Inflammatory macrophage treated with lipopolysaccharide for 4 hours (primary cell): ENCODE measurements at places on chromosomes 1 and 21.

GRCh38 chr1:117632269-117633067 is 26.6 kb downstream of the TENT5C start:
- no peak for DNase-seq

DNA sequence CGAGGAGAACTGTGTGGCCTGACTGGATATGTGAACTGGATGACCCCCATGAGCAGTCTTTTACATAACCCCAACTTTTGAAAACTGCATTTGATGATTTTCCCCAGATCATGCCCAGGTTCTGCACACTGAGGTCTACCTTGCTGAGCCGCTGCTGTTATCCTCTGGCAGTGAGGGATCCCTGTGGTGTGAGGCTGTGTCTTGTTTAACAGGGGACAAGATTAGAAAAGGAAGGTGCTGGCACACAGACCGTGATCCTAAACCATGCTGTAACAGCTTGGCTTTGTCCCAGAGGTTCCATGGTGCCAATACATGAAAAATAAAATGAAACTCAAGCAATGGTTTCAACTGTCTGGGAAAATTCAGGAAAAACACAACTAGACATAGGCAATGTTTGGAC is 134.2 kb downstream of the ZZZ3 start:
- no peak for DNase-seq

GRCh38 chr21:46051821-46052675 is 45.9 kb upstream of the COL6A2 start:
- no peak for DNase-seq

GRCh38 chr1:40664791-40665190 is 691 bp downstream of the RIMS3 start:
- DNase-seq, result no peak

GRCh38 chr1:4594286-4594991 is 60.0 kb upstream of the AJAP1 start:
- DNase-seq, result no peak

DNA sequence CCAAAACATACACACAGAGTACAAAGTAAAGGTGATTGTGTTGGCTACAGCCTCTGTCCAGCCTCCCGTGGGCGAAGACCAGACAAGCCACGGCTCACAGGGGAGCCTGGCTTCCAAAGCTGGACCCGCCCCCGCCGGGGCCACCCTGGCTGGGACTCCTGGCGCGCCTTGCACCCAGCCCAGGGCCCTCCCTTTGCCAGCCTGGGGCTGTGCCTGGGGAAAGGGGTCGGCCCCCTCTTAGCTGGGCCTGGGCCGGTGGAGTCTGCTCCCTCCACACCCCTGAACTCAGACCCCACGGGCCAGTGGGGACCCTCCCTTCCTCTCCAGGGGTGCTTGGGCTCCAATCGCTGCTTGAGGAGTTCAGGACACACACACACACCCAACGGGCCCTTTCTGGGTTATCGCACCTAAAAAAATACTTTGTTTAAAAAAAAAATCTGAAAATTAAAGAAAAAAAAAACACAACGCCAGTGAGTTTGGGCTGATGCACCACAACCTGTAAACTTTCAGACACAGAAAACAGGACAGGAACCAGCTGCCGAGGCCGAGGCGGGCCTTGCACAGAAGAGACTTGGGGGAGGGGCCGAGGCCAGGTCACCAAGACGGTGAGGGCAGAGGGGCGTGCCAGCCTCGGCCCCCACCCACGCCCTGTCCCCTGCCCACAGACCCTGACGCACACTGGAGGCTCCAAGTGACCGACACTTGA is 56.3 kb downstream of the KCNAB2 start:
- no peak for DNase-seq

DNA sequence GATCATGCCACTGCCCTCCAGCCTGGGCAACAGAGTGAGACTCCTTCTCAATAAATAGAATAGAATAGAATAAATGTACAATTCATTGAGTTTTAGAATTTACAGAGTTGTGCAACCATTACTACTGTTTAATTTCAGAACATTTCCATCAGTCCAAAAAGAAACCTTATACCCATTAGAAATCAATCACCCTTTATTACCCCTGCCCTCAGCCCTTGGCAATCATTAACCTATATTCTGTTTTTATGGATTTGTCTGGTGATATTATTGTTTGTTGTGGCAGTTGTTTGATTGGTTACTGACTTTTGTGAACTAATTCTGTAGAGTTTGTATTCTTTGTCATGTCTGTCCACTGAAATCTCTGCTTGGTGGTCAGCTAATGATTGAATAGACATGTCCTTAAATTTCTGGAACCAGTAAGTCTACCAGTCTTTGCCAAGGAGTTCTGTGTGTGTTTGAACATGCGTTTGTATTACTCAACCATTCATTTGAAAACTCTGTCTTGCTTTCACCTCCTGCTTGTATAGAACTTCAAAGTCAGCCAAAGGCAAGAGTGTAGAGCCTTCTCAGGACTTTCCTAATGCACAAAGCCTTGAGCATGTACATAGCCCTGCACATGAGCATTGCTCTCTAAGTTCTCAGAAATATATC is 208.8 kb downstream of the GPR52 start:
- no peak for DNase-seq

DNA sequence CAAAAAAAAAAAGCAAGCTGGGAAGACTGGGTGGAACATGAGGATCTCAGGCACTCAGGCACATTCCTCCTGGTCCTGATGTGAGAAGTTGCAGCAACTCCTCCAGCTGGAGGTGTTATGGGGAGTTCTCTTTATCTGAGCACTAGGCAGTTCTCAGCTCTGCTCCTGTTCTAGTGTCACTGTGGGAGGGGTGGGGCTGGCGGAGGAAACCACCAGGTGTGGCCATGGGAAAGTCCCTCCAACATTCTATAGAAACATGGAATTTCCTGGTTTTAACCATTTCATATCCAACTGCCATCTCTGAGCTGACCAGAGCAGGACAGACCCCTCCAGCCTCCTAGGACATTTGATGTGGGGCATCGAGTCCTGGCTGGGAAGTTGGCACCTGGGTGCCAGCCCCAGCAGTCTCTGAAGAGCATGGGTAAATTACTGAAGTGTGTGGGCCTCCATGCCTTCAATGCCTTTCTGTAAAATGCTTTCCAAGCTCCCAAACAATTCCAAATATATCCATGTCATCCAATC is 804 bp upstream of the IKBKE start:
- DNase-seq, result no peak

DNA sequence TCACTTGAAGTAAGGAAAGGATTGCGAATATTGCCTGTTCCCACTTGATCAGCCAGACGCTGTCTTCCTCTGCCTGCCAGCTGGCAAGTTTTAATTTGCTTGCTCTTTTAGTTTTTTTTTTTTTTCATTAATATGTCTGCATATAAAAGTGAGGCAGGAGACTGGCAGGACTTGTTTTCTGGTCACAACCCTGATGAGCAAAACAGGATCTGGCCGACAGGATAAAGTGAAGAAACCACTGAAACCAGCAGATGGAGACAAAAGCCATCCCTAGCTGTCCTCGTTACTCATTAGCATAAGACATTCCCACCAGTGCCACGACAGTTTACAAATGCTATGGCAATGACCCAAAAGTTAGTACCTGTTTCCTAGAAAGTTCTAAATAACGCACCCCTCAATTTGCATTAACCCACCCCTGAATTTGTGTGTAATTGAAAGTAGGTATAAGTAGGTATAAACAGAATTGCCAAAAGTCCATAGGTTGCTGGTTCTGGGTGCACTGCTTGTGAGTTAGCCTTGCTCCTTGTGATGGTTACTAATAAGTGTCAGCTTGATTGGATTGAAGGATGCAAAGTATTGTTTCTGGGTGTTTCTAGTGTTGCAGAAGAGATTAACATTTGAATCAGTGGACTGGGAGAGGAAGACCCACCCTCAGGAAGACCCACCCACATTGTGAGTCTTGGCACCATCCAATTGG is 60.8 kb downstream of the ZNF684 start:
- peak; percentile 64 for DNase-seq

DNA sequence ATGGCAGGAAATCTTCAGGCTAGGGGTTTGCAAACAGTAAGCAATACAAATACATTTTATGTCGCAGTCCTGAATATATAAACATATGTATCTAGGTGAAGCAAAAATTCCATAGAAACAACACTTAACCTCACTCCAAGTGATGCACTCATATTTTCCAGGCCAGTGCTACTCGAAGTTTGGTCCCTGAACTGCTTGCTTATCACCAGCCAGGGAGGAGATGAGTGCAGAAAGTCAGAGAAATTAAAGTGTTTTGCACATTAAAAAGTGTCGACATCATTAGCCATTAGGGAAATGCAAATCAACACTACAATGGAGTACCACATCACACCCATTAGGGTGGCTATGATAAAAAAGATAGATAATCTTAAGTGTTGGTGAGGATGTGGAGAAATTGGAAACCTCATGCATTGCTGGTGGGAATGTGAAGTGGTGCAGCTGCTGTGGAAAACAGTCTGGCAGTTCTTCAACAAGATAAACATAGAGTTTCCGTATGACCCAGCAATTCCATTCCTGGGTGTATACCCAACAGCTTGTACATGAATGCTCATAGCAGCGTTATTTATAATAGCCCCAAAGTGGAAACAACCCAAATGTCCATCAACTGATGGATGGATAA is 70.5 kb upstream of the CSF1 start:
- DNase-seq, result no peak

DNA sequence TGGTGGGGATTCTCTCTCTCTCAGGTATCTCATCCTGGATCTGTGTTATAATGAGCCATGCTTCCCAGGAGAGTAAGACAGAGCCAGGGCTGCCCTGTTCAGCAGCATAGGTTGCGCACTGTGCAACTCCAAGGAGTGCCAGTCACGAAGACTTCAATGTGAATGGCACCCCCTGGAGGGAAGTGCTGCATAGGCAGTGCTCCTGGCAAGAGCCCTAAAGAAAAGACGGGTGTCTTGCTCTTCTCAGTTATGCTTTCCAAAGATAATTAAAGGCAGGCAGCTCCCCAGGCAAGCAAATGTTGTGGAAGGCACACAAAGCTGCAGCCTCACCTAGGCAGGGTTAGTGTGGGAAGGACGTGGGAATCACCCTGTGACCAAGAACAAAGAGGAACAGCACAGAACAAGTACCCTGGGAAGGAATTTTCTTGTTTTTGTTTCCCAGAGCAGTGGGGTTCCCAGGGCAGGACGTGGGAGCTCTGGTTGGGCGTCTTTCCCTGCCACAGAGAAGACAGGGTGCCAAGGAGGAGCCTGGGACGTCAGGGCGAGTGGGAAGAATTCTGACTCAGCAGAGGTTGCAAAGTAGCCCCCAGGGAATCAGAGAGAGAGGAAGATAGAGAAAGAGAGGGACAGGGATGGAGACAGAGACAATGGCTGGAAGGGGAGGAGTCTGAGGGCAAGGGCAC is 120.9 kb downstream of the KCNN3 start:
- DNase-seq, result peak; percentile 51

- DNase-seq, result no peak
Measured at GRCh38 chr1:11373895-11374747, 101.1 kb downstream of the UBIAD1 start.

DNA sequence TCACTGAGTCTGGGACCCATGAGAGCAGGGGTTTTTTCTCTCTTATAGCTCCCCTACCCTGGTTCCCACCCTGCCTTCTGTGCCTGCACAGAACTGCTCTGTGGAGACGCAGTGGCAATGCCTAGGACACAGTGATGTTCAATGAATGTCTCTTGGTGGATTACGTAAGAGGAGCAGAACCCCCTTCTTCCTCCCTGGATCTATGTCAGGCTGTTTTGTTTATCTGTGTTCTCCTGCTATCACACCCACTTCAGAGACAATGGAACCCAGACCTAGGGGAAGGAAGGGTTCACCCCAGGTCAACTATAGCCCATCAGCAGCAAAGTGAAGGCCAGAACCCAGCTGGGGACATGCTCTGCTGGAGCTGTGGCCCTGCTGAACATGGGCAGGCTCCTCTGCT is 2.0 kb downstream of the HPCAL4 start:
- DNase-seq, result no peak

DNA sequence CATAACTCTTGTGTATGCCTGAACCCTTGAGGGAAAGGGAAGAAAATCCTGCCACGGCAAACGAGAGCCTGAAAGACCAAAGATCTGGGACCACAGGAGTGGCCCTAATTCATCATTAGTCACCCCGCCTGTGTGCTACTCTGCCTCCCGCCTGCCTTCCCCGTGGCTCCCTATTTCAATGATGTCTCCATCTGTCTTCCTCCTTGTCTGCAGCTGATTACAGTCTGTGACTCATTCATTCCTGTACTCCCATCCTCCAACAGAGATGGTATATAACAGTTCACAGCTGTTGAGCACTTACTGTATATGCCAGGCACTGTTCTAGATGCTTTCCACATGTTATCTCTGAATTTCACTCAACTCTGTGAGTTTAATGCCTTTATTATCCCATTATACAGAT is 96.6 kb downstream of the SEC16B start:
- no peak for DNase-seq

- DNase-seq, result no peak
Measured at GRCh38 chr1:47585141-47585902, 147.5 kb downstream of the FOXD2 start.

DNA sequence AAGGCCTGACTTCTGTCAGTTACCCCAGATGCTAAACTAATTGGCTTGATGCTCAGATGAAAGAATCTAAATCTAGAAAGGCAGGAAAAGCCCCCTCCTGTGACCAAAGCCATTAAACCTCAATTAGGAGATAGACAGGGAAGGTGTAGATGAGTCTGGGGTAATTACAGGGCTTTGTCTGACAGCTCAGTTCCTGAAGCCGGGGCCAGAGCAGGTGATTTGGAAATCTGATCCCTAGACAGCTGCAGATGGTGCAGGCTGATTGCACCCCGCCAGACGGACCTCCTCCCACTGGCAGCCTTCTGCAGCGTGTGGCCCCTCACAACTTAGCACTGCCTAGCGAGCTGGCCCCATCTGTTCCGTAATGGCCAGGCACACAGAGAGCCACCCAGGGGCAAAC is 395.1 kb downstream of the HLX start:
- no peak for DNase-seq

GRCh38 chr1:231072041-231072440 is 32.0 kb upstream of the FAM89A start:
- DNase-seq, result no peak

DNA sequence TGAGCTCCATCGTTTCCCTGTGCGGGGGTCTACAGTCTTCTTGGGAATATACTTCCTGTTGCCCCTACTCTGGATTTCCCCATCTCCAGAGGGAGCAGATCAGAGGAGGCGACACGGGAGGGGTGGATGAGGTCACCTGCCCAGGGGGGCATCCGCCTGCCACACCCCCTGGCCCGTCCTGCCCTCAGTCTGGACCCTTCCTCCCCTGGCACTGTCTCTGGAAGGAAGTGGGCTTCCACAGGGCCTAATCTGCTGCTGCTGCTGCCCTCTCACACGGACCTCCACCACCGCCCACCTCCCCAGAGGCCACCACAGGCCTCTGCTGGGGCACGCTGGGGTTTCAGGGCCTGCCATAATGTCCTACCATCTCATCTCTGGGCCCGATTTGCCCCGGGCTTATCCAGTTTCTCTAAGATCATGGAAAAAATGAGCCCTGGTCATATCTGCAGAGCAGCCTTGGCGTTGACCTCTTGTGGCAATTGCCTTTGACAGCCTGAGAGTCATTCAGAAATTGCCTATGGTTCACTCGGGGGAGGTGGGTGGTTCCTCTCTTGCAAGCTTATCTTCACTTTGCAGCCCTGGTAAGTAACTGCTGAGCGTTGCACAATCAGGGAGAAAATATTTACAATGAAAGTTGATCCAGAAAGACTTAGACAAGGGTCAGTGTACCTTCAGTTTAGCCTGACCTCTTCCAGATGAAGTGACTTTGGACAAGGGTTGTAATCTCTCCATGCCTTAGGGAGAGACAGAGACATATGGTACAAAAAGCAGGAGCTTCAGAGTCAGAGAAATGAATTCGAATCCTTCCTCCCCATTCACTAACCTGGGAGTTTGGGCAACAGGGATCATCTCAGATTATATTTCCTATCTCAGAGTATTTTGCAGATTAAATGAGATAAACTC is 252.4 kb downstream of the TOMM20 start:
- peak; percentile 91 for DNase-seq

GRCh38 chr1:164702216-164702615 is 143.2 kb downstream of the PBX1 start:
- DNase-seq, result no peak
